H4 (cell line): ENCODE measurements at places on chromosomes 1 and 21. TPM values are rescaled to one million over a fixed set of nuclear protein-coding genes. Genes with fewer than 3 reads are reported as not detected.

DNA sequence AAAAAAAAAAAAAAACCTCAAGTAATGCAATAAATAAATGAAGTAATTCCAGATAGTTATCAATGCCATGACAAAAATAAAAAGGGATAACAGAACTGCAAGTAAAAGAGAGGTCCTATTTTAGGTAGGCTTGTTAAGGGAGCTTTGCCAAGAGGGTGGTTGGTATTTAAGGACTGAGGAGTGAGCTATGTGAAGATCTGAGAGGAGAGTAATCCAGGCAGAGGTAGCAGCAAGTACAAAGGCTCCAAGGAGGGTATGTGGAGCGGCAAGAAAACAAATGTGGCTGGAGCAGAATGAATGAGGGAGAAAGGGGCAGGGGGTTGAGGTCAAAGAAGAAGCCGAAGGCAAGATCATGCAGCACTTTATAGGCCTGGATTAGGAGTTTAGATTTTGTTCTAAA is 59.9 kb upstream of the CDC42BPA start:
- no peak for DNase-seq

DNA sequence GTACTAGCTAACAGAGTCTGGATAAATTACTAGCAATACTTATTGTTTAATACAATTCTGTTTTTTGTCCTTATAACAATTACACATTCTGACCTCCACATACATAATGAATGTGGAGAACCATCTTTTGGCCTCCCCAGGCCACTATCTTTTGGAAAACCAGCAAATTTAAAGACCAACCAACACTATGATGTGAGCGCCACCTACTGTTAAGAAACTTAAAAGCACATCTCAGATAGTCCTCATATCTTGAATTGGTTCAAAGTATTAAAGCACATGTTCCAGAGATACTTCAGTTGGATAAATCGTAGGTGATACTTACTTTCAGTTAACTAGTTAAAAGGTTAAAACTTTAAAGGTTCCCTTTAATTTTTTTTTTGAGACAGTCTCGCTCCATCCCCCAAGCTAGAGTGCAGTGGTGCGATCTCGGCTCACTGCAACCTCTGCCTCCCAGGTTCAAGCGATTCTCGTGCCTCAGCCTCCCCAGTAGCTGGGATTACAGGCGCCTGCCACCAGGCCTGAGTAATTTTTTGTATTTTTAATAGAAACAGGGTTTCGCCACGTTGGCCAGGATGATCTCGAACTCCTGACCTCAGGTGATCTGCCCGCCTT is 29.3 kb upstream of the USP1 start:
- peak; percentile 62 for DNase-seq

DNA sequence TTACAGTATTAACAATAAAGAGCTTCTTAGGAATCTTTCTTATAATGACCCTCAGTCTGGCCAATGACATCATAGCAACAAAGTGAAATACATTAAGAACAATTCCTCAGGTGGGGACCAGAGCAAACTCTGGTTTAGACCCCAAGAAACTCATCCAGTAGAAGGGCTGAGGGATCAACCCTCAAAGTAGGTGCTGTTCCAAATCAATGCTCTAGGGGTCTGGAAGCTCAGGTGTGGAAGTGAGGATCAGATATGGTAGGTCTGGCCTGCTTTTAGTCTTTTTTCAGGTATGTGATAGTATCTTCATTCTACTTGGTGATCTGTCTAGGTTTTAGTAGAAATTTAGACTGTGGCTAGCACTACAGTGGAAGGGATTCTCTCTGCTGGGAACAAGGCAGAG is 291.7 kb downstream of the PDE4B start:
- no peak for DNase-seq

- DNase-seq: no peak
Observed at GRCh38 chr21:42022091-42022430, 11.9 kb upstream of the ZBTB21 start.

DNA sequence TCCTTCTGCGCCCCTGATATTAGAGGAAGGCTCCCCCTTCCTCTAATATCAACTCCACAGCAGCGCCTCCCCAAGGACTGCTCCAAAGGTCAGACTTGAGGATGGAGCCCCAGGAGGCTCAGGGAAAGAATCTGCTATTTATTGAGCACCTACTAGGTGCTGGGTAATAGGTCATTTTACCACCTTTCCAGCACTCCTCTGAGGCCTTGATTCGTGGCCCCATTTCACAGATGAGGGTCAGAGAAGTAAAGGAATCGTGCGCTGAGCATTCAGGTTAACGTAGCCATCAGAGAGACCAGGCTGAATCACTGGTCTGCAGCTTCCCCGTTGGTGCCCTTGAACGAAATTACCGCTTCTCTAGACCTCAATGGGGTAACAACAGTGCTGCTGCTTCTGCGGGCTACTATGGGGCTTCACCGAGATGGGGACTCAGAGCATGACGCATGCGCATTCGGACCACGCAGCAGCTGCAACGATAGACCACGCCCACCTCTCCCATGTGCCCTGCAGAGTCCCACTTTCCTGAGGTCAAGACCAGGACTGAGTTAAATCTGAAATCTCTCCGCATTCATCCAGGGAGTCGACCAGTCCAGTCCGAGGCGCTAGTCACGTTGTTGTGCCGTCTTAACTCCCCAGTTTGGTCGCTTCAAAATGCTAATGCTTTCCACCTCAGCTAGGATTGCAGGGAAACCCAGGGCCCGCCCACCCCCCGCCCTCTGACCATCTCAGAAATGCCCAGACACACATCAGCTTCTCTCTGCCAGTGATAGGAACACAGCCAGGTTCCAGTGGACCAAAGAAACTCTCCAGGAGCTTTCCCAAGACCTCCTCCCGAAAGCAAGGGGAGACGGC is 12.9 kb downstream of the CAMK2N1 start:
- DNase-seq: no peak

DNA sequence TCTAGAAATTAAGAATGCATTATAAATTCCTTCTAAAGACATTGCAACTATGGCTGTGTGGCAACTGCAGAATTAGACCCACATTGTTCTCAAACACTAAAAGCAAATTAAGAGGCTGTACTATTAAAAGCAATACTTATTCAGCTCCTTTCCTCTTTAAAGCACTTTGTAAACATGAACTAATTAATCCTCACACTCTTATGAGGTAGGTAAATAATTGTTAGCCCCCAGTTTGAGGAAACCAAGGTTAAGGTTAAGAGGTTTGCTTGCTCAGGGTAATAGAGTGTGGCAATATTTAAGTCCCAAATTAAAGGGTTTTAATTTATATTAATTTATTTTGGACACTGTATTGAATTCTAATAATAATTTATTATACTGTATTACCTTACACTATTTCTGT is 553.8 kb downstream of the LRRIQ3 start:
- DNase-seq: no peak

GRCh38 chr1:186683652-186684410 is 3.6 kb upstream of the PTGS2 start:
- no peak for DNase-seq

- no peak for DNase-seq
Observed at GRCh38 chr1:186503190-186503589, 42.3 kb upstream of the PDC start.

- no peak for DNase-seq
Observed at GRCh38 chr1:115233598-115233997, 104.5 kb downstream of the NGF start.

- DNase-seq: no peak
Observed at GRCh38 chr1:169217636-169218035, 111.1 kb downstream of the ATP1B1 start.

- no peak for DNase-seq
Observed at GRCh38 chr1:8693107-8693506, 124.3 kb downstream of the RERE start.

GRCh38 chr21:35005077-35005476 is 44.0 kb downstream of the RUNX1 start:
- DNase-seq: no peak

- DNase-seq: no peak
Observed at GRCh38 chr1:154304664-154305337, 16.1 kb upstream of the AQP10 start.

- no peak for DNase-seq
Observed at GRCh38 chr21:32710987-32711386, 16.8 kb downstream of the SYNJ1 start.

GRCh38 chr1:35808450-35809113 is 766 bp downstream of the AGO4 start:
- no peak for DNase-seq

DNA sequence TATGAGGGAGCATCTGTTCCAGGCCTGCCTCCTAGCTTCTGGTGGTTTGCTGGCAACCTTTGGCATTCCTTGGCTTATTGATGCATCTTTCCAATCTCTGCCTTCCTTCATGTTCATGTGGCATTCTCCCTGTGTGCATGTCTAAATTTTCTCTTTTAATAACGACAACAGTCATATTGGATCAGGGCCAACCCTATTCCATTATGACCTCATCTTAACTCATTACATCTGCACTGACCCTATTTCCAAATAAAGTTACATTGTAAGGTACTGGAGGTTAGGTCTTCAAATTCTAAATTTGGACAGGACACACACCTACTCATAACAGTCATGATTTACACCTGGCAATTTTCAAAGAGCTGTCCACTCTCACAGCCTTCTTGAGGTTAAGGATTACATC is 117.2 kb upstream of the FGGY start:
- no peak for DNase-seq

DNA sequence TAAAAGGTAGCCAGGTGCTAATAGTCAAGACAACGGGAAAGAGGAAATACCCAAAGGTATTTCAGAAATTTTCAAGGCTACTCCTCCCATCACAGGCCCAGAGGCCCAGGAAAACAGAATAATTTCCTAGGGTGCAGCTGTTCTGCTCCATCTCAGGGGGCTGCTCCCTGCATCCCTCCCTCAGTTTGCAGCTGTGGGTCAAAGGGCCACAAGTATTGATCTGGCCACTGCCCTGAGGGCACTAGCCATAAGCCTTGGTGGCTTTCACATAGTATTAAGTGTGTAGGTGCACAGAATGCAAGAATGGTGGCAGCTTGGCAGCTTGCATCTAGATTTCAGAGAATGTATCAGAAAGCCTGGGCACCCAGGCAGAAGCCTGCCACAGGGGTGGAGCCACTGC is 179.5 kb downstream of the TTLL7 start:
- no peak for DNase-seq

DNA sequence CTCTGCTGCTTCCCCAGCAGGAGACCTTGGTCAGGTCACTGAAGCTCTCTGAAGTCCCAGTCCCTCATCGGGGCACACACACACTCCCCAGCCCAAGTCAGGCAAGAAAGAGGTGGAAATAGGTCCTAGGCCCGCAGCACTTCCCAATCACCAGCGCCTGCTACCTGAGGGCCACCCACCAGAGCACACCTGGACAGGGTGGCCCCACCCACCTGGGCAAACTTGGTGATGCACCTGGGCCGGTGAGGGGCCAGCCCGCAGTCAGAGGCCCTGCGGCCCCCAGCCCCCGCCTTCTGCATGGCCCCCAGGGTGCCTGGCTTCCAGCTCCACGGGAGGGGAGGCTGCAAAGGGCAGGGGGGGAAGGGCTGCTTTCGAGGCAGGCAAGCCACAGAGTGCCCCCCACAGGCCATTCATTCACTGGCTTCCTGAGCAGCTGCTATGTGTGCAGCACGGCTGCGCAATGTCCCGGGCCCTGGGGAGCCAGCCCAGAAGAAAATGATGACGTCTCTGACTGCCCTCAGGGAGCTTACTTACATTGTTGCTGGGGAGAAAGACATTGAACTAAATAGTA is 4.7 kb downstream of the SH2D5 start:
- DNase-seq: no peak

GRCh38 chr1:183956559-183957188 is 80.9 kb downstream of the COLGALT2 start:
- peak; percentile 87 for DNase-seq

GRCh38 chr1:191609305-191609704 is 549.0 kb upstream of the RGS18 start:
- no peak for DNase-seq

The LAMTOR2 gene
- total RNA-seq: 66.7 and 84.8 TPM in 2 replicates

The COL24A1 gene
- total RNA-seq: 0.78 and 0.91 TPM in 2 replicates

The ZBTB8A gene
- 5.1 and 6.6 TPM in 2 replicates for total RNA-seq

The NBPF11 gene
- 1.7 and 3.9 TPM in 2 replicates for total RNA-seq

The ATP5PF gene
- 136 and 232 TPM in 2 replicates for total RNA-seq

The DCST1 gene
- not detected in 2 replicates for total RNA-seq

The SPRR2F gene
- not detected in 2 replicates for total RNA-seq

The COL11A1 gene
- 0.47 and 12.0 TPM in 2 replicates for total RNA-seq

The BCL2L15 gene
- total RNA-seq: not detected in 2 replicates

The PEX11B gene
- 24.4 and 37.4 TPM in 2 replicates for total RNA-seq

The ASCL5 gene
- total RNA-seq: not detected in 2 replicates

The PTGFR gene
- 0.12 and 0.39 TPM in 2 replicates for total RNA-seq

The FCGR1A gene
- total RNA-seq: not detected in 2 replicates
